Activated CD4-positive, alpha-beta T cell treated with anti-CD3 and anti-CD28 coated beads for 36 hours (primary cell): ENCODE measurements at places on chromosomes 16 and 17.
A peak's percentile ranks its signal among the peaks of the same experiment; 100 is the strongest.

- H3K27me3 ChIP-seq, result peaks cover 8% of the 10 kb centered on the region
- H3K4me3 ChIP-seq, result peak overlapping the region; percentile 46
- peak overlapping the region; percentile 47 for H3K27ac ChIP-seq
- peak; percentile 9 for DNase-seq
- peaks cover 8% of the 10 kb centered on the region for H3K4me1 ChIP-seq
Measured at GRCh38 chr16:3363793-3364192, 8.1 kb downstream of the OR2C1 start.

- peaks cover 4% of the 10 kb centered on the region for H3K27me3 ChIP-seq
- H3K4me3 ChIP-seq, result no peak overlapping the region
- H3K27ac ChIP-seq, result no peak overlapping the region
- DNase-seq, result no peak
Measured at GRCh38 chr16:2848933-2849725, 8.8 kb downstream of the PRSS22 start.

GRCh38 chr16:56362706-56363105 is 62.6 kb downstream of the AMFR start:
- H3K36me3 ChIP-seq, result peaks cover 17% of the 10 kb centered on the region
- H3K4me3 ChIP-seq, result no peak overlapping the region
- peaks cover 11% of the 10 kb centered on the region for H3K4me1 ChIP-seq
- no peaks in the 10 kb centered on the region for H3K27me3 ChIP-seq
- DNase-seq, result no peak
- no peak overlapping the region for H3K27ac ChIP-seq

DNA sequence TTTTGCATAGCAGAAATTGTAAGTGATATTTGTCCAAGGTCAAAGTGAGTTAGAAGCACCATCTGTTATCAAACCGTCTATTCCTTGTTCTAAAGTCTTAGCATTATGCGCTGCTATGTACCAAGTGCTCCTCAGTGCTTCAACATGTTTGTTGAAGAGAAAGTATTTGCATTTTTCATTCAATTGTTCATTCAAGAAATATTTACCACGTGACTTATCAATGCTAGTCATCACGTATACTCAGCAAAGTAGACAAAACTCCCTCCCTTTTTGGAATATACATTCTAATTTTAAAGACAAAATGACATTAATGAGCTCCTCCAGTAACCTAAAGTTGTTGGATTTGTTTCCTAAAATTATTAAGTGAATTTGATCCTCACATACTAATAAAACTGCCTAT is 388.0 kb upstream of the CDH8 start:
- H3K36me3 ChIP-seq, result no peaks in the 10 kb centered on the region
- H3K27me3 ChIP-seq, result no peaks in the 10 kb centered on the region
- no peak overlapping the region for H3K4me3 ChIP-seq
- no peak overlapping the region for H3K27ac ChIP-seq
- DNase-seq, result no peak
- no peaks in the 10 kb centered on the region for H3K4me1 ChIP-seq

DNA sequence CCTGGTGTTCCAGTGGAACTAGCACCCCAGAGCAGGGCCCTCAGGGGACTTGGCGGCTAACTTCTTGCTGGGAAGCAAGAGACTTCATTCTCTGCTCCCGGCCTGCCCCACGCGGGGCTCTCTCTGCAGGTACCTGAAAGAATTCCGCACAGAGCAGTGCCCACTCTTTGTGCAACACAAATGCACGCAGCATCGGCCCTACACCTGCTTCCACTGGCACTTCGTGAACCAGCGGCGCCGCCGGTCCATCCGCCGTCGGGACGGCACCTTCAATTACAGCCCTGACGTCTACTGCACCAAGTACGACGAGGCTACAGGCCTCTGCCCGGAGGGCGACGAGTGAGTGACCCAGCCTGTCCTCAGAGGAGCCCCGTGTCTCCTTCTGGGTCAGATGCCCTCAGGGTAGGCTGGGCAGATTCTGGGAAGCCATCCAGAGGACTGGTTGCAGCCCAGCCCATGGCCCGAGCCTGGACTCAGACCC is 25.1 kb downstream of the UNK start:
- no peak for DNase-seq
- H3K27ac ChIP-seq, result no peak overlapping the region
- no peaks in the 10 kb centered on the region for H3K27me3 ChIP-seq
- H3K4me3 ChIP-seq, result no peak overlapping the region

DNA sequence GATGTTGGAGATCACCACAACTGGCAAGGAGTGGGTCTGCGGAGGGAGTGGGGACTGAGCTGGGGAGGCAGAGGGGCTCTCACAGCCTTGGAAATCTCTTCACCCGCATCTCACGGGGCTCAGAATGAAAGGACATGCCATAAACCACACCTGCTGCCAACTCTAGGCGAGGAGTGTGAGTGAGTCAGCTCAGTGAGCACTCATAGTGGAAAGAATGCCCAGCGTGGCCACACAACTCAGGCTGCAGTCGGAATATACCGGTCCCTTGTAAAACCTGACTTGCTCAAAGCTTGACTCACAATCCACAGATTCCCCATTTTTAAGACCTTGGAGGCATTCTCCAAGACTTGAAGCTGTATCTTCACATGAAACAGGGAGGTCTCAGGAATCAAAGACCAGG is 36.7 kb downstream of the STAT5A start:
- H3K27me3 ChIP-seq, result no peaks in the 10 kb centered on the region
- H3K4me1 ChIP-seq, result peaks cover 35% of the 10 kb centered on the region
- peaks cover 80% of the 10 kb centered on the region for H3K36me3 ChIP-seq

GRCh38 chr17:75917141-75917916 is 12.6 kb upstream of the MRPL38 start:
- no peak overlapping the region for H3K27ac ChIP-seq
- H3K4me1 ChIP-seq, result peaks cover 2% of the 10 kb centered on the region
- no peaks in the 10 kb centered on the region for H3K27me3 ChIP-seq
- peaks cover 5% of the 10 kb centered on the region for H3K36me3 ChIP-seq
- no peak for DNase-seq

DNA sequence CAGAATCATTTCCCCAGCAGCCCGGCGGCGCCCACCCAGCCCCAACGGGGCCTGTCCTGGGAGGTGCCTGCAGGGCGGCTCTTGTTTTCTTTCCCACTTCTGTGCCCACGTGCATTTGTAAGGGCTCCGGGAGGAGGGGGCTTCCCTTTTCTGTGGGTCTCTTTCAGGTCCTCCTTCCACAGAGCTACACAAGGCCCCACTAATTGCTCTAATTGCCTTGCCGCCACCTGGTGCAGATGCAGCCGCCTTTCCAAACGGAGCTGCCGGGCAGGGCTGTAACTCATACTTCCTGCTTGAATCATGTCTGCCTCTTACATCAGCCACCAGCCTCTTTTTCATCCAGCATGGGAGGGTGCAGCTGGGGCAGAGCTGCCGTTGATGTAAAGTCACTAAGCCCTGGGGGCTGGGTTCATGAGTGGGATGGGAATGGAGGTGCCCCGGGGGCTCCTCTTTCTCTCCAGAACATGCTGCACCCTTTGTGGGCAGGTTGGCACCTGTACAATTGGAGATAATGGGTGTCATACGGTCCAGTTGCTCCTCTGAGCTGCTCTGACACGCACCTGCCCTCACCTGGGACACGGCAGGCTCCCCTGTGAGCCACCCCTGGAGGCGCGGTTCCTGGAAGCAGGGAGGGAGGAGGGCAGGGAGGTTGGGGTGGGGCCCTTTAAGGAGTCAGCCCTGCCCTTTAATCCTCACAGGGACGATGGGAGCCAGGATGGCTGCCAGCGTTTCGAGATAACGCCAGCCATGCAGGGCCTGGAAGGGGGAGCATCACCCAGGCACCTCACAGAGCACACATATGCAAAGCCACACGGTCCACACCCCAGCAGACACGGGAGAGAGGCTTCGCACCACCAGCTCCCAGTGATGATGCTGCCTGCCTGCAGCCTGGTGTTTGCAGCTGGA is 41.1 kb upstream of the KLHDC4 start:
- DNase-seq, result peak; percentile 85
- peaks cover 29% of the 10 kb centered on the region for H3K4me1 ChIP-seq
- H3K27ac ChIP-seq, result peak overlapping the region; percentile 98
- peak overlapping the region; percentile 80 for H3K4me3 ChIP-seq
- H3K27me3 ChIP-seq, result no peaks in the 10 kb centered on the region
- peaks cover 2% of the 10 kb centered on the region for H3K36me3 ChIP-seq

- H3K4me3 ChIP-seq, result peak overlapping the region; percentile 96
- DNase-seq, result no peak
- H3K4me1 ChIP-seq, result peaks cover 81% of the 10 kb centered on the region
- peaks cover 35% of the 10 kb centered on the region for H3K36me3 ChIP-seq
Measured at GRCh38 chr16:25013751-25014499, 1.2 kb downstream of the ARHGAP17 start.
